ENCODE measurements at places on chromosomes 7 and 10. TPM values are rescaled to one million over a fixed set of nuclear protein-coding genes. Genes with fewer than 3 reads are reported as not detected.

NPTX2 gene
- total RNA-seq, result 0.42 TPM

UPK3BL2 gene
- total RNA-seq, result 15.0 TPM

TAS2R5 gene
- total RNA-seq, result 0.10 TPM

TWNK gene
- total RNA-seq, result 2.0 TPM

APBB1IP gene
- 38.0 TPM for total RNA-seq

CTNNA3 gene
- total RNA-seq, result 0.42 TPM

STEAP1B gene
- total RNA-seq, result 1.8 TPM

ERVW-1 gene
- total RNA-seq, result not detected

DAGLB gene
- total RNA-seq, result 9.9 TPM

TRUB1 gene
- total RNA-seq, result 15.7 TPM

Measured in mononuclear cell (primary cell).